ENCODE measurements at places on chromosomes 4 and X. TPM values are rescaled to one million over a fixed set of nuclear protein-coding genes. Genes with fewer than 3 reads are reported as not detected.

DNA sequence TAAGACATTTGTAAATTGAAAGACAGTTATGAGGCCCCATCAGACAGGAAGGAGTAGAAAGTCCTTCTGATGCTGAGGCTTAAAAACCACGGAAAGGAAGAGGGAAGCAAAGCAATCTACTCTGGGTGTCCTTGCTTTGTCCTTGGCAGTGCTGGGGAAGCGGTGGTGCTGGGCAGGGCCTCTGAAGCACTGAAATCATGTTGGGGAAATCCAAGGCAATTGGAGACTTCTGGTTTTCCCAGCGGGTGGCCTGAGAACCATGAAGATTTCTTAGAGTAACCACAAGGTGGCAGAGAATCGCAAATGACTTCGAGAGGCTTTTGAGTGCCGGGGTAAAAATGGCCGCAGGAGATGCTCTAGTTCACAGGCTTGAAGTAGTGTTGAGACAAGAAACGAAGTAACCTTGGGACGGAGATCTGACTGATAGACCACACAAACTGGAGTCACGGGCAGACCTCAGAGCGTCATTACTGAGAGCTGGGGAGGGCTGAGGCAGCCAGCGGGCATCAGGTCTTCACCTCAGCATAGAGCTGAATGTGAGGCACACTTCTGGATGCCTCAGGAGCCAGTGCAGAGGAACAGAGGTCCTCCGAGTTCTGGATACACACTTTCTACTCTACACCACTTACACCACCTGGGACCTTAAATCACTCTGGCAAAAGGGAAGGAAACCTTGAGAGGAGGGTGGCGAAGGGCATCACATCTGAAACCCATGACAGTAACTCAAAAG, 130.7 kb upstream of the GPRIN3 start:
- DNase-seq = no peak

GRCh38 chrX:123184866-123185276, 793 bp downstream of the GRIA3 start:
- no peak for DNase-seq

DNA sequence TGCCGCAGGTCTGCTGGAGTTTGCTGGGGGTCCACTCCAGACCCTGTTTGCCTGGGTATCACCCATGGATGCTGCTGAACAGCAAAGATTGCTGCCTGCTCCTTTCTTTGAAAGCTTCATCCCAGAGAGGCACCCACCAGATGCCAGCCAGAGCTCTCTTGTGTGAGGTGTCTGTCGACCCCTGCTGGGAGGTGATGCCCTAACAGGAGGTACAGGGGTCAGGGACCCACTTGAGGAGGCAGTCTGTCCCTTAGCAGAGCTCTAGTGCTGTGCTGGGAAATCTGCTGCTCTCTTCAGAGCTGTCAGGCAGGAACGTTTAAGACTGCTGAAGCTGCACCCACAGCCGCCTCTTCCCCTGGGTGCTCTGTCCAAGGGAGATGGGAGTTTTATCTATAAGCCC, 162.7 kb downstream of the NAF1 start:
- DNase-seq = no peak

- no peak for DNase-seq
Measured at GRCh38 chrX:23752740-23753415, 9.8 kb upstream of the ACOT9 start.

The ADH7 gene
- not detected for total RNA-seq

The SUPT20HL1 gene
- not detected for total RNA-seq

The GC gene
- total RNA-seq = not detected

DNA sequence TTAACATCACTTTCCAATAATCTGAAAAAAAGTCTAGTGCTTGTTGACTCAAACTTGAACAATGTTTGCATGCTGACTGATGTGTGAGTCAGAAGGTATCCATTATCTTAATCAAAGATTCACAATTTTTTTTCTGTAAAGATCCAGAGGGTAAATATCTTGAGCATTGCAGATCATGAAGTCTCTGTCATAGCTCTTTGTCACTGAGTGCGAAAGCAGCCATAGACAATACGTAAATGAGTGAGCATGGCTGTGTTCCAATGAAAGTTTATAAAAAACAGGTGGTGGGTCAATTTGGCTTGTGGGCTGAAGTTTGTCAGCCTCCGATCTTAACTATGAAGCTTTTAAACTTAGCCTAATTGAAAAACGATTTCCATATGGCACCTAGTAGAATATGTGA, 37.7 kb downstream of the NHS start:
- no peak for DNase-seq

The ITM2A gene
- total RNA-seq = 63.6 TPM

The ARSJ gene
- 8.8 TPM for total RNA-seq

DNA sequence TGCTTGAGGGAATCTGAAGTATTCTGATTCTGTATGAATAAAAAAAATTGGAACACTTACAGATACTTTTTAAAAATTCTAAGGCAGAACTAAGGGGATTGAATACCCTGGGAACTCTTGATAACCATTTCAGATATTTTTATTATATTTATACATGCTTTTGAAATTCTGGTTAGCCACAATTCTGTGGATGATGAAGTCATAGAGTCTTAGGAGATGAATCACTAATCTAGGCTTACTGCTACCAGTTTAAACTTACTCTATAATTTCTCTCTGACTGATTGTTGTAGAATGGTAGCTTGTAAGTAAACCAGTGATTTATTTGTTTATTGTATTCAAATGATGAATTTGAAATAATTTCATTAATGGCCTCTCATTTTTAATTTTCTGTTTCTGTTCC, 11.4 kb upstream of the SLAIN2 start:
- no peak for DNase-seq

DNA sequence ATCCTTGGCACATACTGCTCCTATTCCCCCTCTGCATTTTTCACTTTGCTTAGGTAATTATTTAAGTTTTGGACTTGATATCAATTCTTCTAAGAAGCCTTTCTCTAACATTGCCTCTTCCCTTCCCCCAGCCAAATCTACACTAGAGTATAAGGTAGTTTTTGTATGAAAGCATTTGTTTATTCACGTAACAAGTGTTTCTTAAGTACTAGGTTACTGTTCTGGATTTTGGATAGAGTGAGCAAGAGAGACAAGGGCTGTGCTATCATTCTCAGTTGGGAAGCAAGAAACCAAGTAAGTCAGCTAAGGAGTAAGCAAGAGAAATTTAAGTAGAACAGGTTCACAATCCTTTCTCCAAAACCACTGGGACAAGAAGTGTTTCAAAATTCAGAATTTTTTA, 55.9 kb upstream of the HHIP start:
- DNase-seq = no peak

DNA sequence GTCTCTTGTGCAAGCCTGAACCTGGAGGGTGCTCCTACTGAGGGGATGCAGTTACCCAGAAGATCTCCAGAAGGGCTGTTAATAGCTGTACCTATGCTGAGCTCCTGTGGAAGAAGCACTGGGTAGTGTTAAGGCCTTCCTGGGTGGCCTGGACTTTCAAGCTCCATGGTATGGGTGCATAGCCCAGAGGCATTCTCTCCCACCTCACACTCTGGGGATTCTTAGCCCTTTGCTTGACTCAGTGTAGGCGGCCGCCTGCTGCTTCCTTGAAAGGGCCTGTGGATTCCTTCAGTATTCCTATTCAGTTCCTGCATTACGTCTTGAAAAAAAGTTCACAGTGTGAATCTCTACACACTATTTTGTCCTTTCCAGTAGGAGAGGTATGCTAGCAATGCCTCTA, 235.7 kb upstream of the MAGEB16 start:
- DNase-seq = no peak

The TAB3 gene
- total RNA-seq = 40.5 TPM

GRCh38 chr4:83150653-83151330, 36.3 kb upstream of the PLAC8 start:
- DNase-seq = no peak

- no peak for DNase-seq
Measured at GRCh38 chr4:63764400-63764799, 644.9 kb downstream of the TECRL start.

DNA sequence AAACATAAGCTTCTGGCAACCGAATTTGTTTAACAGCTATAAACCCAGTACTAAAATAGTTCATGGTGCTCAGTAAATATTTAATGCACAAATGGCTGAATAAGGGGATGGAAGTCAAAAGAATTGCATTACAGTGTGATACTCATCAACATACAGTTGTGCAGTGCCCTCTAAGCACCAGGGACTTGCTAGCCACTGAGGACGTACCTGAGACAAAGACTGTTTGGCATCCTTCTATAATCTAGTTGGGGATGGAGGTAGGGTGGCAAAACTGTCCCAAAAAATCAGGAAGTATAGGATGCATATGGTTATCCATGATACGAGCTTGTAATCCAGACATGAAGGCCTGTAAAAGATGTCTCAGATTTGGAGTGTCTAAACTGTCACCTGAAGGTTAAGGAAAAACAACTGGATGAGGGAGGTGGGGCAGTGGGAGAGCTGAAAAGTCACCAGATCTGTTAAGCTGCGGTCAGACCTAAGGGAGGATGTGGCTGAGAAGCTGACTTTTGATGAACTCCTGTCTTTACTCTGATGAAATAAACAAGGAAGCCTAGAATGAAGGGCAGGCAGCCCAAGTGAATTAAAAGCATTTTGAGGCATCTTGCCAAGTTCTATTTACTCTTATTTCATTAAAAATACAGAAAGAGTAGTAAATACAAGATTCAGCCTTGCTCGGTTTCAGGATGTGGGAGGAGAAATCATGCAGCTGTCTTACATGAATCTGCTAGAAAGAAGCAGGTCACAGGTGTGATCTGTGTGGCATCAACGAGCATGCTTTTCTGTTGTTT, 12.0 kb upstream of the CD38 start:
- no peak for DNase-seq

Measured in breast epithelium (tissue), 4 donors.